Upper lobe of right lung (tissue), 1 donor: ENCODE measurements at places on chromosomes 1 and 21.

GRCh38 chr1:206833106-206833680 lies 32.2 kb upstream of the IL20 start:
- DNase-seq = no peak

DNA sequence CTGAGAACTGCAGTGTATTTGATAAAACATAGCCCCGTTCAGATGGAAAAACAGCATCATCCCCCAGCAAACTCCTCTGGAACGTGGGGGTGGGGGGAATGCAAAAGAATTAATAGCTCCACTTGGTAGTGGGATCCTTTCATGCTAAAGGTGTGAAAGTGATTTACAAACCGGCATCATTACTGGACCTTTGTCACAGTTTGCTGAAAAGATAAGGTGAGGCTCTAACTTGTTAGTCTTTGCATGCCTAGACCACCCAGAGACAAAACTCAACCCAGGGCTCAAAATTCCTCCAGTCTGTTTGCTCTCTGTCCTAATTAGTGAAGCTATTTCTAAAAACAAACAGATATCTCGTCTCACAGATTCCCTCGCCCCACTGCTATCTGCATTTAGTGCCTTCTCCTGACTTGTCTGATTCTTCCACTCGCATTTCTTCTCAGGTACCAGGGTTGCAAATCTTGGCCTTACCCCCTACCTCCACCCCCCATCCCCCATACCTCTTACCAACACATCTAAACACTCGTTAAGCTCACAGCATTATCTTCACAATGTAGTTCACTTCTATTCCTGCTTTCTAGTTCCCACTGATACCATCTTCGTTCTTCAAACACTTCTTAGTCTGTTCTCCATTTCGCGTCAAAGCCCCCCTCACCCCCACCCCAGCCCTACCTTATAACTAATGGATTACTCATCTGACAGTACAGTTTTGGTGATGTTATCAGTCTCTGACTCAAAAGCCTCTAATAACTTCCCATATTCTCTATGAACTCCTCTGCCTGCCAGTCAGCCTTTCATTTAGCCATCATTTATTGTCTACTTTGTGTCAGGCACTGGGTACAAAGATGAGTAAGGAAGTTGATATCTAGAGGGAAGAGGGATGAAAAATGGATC lies 11.8 kb downstream of the IER5 start:
- DNase-seq = no peak

DNA sequence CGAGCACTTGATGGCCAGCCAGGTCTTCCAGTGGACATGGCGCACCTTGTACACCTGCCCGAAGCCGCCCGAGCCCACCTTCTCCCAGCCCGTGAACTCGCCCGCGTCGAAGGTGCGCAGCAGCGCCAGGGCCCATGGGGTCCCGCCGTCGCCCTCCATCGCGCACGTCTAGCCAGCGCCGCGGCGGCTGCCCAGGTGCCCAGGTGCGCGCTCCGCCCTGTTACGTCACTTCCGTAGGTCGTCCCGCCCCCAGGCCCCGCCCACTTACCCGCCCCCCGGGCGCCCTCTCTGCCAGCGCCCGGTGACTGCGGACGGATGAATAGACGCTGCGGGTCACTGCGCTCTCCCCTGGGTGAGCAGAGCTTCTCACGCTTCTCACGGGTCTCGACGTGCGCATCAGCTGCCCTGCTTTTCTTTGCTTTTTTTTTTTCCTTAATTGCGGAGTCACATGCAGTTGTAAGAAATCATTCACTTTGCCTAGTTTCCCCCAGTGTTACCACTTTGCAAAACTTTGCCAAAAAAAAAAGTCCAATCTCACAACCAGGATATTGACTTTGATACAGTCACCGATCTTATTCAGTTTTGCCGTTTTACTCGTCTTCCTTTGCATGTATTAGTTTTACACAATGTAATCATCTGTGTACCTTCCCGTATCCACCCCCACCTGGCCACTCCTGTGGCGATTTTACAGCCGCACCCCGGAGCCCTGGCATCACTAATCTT lies at the start of gene RIPK4:
Gene RIPK4 (minus strand): TSS at position 170 of the 723 bp plus-strand sequence. CDS start 11 bp downstream, at position 159.
- DNase-seq = peak; percentile 91

- no peak for DNase-seq
Measured at GRCh38 chr1:48033495-48034045, 36.4 kb upstream of the TRABD2B start.

- no peak for DNase-seq
Measured at GRCh38 chr21:15592271-15592860, 137.4 kb upstream of the USP25 start.

DNA sequence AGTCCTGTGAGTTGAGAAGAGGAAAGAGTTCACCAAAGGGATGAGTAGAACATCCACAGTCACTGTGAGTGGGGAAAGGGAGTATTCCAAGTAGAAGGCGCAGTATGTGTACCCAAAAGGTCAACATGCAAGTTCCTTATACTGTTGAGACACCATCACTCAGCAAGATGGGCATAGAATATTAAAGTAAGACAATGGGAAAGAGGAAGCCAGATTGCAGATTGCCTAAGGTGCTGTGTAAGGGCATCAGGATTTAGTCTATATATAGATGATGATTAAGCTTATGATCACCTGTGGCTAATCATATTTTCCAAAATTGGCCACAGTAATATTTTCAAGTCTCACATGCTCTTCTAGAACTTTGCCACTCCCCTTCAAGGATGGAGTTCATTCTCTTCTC lies 120.1 kb upstream of the CAMK1G start:
- no peak for DNase-seq

DNA sequence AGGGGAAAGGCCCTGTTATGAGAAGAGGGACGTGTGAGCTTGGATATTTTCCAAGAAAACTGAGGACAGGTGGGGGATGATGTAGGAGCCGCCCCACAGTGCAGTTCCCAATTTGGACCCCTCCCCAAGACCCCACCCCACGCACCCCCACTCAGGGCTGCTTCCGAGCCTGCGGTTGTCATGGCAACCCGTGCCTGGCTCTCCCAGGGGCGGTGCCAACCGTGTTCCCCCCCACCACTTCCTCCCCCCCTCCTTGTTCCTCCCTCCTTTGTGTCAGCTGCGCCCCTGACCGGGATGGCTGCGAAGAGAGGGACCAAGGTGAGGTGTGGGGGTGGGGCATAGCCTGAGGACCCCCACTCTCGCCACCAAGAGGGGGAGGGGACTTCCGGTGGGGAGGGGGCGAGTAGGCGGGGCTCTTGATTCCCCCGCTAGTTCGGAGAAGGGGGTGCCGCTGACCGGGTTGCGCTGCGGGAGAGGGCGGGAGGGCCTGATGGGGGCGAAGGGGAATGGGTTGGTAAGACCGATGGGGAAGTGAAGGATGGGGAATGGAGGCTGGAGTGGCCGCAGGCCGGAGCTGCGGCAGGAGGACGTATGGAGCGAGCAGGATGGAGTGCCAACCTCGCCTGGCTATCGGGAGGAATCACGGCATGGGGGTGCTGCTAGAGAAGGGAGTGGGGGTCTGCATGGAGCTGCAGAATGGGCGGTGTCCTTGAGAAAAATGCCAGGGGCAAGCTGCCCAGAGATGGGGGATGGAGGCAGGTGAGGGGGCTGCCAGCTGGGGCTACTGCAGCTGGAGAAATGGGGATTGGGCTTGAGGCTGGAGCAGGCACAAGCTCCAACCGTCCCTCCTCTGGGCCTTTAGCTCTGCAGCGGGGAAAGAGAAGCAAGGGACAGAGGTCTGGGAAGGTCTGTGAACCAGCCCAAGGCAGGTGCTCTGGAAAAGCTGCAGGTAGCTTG lies 953 bp downstream of the TRIM46 start:
- DNase-seq = peak; percentile 68

- no peak for DNase-seq
Measured at GRCh38 chr1:243505986-243506689, 250.3 kb downstream of the SDCCAG8 start.

GRCh38 chr1:13816016-13816760 lies 116.2 kb downstream of the PRDM2 start:
- DNase-seq = peak; percentile 46

DNA sequence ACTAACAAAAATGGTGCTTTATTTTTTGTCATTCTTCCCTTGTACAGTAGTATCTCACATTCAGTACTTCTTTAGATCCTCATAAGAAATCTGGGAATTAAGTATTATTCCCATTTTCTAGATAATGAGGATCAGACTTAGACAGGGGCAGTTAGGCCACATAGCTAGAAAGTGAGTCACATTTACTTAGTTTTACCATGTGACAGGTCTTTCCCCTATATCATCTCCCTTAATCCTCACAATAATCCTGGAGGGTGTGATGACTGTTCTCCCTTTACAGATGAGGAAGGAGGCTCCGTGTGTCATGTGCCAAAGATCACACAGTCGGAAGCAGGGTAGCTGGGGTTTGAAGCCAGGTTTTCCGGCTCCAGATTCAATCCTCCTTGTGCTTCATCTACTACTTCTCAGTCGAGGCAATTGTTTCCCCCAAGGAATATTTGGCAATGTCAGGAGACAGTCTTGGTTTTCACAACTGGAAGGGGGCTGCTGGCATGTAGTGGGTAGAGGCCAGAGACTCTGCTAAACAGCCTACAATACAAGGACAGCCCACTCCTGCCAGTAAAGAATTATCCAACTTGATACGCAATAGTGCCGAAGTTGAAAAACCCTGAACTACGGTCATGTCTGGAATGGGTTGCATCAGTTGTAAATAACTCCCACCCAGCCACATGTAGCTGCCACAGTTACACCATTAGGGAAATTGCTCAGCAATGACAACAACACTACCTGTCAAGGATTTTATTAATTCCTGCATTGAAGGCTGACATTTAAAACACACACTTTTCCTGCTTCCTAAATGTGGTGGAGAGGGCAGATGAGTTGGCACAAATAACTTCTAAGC lies 54.5 kb downstream of the C8B start:
- DNase-seq = no peak

GRCh38 chr1:25642574-25643108 lies 26.1 kb downstream of the MAN1C1 start:
- no peak for DNase-seq

GRCh38 chr1:201792534-201793305 lies 36.2 kb upstream of the IPO9 start:
- peak; percentile 73 for DNase-seq

DNA sequence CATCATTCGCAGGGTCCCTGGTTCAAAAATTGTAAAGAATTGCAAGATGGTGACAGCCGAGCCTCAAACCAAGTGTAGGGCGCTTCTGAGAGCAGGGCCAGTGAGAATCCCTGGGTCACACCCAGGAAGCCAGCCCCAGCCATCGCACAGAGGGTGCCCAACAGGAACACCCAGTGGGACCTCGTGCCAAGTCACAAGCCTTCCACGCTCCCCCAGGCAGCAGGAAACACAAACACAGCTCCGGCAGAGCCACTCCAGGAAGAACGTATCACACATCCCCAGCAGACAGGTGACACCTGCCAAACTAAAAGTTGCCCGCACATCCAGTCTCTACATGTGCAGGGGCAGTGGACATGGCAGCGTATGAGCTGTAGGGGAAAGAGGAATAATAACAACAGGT lies 20.2 kb downstream of the DHRS3 start:
- peak; percentile 77 for DNase-seq

GRCh38 chr1:33086384-33086850 lies 5.5 kb downstream of the AZIN2 start:
- peak; percentile 80 for DNase-seq

DNA sequence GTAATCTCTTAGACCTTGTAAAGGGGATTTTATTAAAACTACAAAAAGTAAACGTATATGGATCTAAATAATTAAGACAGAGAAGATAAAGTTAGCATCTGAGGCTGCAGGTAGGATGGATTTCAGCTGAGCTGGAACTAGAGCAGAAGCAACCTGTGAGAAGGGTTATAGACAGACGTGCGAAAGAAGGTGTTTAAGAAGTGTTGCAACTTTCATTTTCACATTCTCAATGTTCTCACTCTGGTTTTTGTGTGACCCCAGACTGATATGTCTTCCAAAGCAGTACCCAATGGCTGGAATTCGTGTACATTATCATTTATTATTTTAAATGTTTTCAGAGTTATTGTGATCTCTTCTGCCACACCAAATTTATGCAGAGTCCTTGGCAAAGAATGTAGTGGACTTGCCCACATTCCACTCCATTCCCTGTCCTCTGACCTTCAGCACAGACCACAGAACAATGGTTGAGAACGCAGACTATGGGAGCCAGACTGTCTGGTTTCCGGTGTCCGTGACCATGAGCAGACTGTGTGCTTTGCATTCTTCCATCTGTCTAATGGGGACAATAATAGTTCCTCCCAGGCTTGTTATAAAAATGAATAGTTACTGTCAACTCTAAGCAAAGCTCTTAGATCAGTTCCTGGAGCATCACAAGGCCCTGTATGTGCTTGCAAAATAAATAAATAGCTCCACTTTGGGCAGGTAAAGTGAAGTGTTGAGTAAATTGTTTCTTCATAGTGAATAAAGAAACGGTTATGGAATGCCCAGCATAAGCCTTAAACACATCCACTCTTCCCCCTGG lies 140.6 kb upstream of the SAMSN1 start:
- DNase-seq = no peak

- no peak for DNase-seq
Measured at GRCh38 chr21:38272215-38272614, 15.4 kb downstream of the KCNJ15 start.

GRCh38 chr1:228013935-228014930 lies 7.4 kb downstream of the WNT3A start:
- DNase-seq = peak; percentile 55

- no peak for DNase-seq
Measured at GRCh38 chr1:218517459-218517858, 172.3 kb downstream of the TGFB2 start.

GRCh38 chr1:38045401-38046332 lies 926 bp downstream of the POU3F1 start:
- peak; percentile 81 for DNase-seq

GRCh38 chr1:15765495-15766194 lies 7.0 kb downstream of the FBLIM1 start:
- DNase-seq = no peak

GRCh38 chr1:45393718-45394302 lies 53.6 kb upstream of the MUTYH start:
- DNase-seq = no peak

- DNase-seq = no peak
Measured at GRCh38 chr1:204870160-204870912, at the start of gene NFASC. NFASC (plus strand) TSS chr1:204870862; CDS start chr1:204944316, 73,454 bp downstream.

GRCh38 chr1:54237586-54237985 lies 37.6 kb downstream of the MRPL37 start:
- no peak for DNase-seq

- no peak for DNase-seq
Measured at GRCh38 chr1:164607351-164607750, 48.4 kb downstream of the PBX1 start.

DNA sequence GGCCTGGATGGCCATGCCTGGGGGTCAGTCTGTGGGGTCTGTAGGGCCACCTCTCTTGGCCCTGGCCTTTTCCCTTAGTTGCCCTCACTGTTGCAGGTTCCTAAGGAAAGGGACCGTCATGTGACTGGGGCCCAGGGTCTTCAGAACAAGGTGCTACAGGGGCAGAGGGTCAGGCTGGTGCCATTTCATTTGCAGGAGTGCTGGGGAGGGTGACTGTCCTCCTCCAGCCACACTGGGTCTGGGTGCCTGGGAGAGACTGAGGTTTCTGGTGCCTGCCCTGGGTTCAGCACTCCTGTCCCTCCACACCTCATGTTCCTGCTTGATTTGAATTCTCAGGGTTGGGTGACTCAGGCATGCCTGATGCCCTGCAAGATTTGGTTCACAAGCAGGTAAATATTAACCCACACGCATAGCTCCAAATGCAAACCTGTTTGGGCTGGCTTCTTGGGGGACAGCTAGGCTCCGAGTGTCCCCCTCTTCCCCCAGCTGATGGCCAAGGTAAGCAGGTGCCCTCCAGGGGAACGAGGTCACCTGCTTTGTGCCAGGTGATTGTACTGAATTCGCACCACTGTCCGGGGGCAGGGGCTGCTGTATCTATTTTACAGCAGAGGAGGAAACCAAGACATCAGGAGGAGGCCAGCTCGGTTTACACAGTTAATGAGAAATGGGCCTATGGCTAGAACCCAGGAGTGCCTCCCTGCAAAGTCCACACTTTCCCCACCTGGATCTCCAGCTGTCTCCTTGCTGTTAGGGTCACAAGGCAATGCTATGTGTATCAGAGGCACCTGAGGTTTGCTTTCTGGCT lies 20.3 kb downstream of the ARHGEF10L start:
- no peak for DNase-seq
